NCI-H1105 (cell line): ENCODE measurements at places on chromosomes 7 and 10.

DNA sequence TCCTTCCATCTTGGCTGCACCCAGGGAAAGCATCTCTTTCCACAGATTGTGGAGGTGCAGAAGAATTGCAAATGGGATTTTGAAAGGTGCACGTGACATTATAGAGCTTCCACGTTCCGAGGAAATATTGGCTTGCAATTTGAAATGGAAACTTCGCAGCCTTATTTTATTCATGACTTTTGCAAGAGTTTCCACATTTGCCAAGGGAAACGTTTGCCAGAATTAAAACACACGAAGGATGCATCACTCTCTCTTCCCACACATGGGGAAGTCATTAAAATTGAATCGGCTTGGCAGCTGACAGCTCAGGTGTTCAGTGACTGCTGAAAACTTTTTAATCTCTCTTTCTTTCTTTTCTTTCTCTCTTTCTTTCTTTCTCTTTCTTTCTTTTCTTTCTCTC, 475.4 kb upstream of the IGFBP3 start:
- DNase-seq: no peak

DNA sequence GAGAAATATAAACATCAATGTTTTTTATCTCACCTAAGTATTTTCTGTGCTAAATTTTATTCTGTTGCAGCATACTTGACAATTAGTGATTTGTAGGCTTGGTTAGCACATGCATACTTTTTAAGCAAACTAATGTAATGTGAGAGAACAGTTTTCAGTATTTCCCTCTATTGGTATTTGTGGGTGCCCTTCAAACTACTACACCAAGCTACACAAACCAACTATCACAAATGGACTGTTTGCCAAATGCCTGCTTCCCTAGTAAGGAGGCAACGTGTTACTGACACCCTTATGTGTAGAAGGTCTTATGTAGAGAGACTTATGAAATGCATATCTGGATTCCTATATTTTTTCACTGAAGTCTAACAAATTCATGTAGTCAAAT, 98.4 kb upstream of the FZD1 start:
- no peak for DNase-seq

DNA sequence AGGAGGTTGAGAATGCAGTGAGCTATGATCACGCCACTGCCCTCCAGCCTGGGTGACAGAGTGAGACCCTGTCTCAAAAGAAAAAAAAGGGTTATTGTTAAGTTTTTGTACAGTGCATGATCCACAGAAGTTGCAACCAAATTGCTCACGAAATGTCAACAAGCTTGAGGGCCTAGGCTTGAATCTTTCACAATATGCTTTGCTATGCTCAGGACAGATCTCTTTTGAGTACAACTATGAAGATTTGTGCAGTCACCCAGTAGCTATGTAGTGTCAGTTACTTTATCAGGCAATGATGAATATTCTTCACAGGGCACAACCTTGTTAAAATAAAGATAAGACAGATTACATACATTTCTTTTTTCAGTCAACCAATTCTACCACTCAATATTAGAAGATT, 109.2 kb downstream of the PRTFDC1 start:
- DNase-seq: no peak

DNA sequence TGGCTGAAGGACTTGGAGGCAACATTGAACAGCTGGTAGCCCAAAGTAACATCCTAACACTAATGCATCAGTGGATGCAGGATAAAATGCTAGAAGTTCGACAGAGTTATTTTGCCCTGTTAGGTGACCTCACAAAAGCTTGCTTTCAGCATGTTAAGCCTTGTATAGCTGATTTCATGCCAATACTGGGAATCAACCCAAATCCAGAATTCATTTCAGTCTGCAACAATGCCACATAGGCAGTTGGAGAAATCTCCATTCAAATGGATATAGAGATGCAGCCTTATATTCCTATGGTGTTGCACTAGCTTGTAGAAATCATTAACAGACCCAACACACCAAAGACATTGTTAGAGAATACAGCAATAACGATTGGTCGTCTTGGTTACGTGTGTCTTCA, 62.9 kb downstream of the CCSER2 start:
- DNase-seq: no peak

- no peak for DNase-seq
These were observed 91.0 kb downstream of the PAXIP1 start for GRCh38 chr7:154911862-154912455.

DNA sequence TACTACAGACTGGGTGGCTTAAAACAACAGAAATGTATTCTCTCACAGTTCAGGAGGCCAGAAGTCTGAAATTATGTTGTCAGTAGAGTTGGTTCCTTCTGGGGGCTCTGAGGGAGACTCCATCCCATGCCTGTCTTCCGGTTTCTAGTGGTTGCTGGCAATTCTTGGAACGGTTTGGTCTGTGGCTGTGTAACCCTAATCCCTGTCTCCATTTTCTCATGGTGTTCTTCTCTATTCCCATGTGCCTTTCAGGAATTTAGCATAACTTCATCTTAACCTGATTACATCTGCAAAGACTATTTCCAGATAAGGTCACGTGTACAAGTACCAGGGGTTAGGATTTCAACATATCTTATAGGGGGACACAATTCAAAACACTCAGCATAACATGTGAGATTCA, 73.2 kb downstream of the FAM241B start:
- no peak for DNase-seq

DNA sequence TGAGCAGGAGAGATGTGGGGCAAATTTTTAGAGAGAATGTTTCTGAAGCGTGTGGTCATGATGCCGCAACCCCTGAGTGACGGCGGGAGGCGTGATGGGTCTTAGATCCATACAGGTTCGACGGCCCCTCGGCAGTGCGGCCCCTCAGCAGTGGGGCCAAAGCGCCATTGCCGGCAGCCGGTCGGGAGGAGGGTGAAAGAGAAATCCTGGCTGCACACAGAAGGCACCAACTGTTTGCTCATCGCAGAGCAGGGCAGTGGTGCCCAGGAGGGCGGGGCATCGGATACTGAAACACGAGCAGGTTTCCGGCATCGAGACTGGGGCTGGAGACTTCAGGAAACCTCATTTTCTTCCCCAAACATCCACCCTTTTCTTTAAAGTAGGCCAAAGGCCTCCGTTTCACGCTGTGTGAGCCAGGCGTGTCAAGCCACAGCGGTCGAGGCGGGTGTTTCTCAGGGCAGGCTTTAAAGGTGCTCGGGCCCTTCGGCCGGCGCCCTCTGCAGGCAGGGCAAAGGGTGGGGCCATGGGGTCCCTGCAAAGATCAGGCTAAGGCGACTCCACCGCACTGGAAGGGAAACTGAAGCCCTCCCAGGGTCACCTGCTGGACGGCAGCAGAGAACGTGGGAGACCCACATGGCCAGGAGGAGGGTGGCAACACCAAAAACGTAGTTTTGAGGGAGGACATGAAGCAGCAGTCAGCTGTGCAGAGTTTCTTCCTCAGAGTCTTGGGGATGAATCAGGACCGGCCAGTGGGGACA, 42.0 kb upstream of the PPP2R2D start:
- no peak for DNase-seq

DNA sequence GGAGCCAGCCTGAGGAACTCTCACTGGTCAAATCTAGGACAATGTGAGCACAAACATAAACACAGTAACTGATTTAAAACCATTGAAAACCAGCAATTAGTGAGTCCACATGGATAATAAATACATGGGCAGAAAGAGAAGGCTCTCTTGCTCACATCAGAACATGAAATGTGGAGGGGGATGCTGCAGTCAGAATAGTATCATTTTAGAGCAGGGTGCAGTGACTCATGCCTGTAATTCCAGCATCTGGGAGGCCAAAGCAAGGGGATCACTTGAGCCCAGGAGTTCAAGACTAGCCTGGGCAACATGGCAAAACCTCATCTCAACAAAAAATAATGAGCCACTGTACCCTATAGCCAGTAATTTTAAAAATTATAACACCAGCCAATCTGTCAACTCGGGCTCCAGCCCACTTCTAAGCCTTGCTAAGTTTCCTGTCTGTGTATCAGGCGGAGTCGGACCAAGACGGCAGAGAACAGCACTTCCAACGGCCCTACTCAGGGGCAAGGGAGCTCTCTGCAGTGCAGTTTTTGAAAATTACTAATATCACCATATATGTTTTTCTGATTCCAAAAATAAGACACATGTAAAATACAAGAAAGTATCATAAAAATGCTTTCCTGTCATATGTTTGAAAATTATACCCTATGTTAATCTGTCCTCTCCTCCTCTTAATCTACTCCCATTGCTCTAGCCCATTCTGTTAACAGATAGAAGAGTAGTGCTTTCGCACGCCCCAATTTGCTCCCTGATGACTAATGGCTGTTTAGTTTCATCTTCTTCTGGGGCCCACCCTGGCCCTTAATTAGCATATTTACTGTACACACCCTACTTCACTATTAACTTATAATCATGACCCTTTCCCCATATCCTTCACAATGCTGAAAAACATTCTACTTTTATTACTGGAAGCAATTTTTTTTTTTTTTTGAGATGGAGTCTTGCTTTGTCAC, 17.1 kb downstream of the URGCP start:
- no peak for DNase-seq

GRCh38 chr7:100575746-100576383, 2.2 kb upstream of the SAP25 start:
- no peak for DNase-seq

- DNase-seq: no peak
These were observed 215.4 kb downstream of the TWIST1 start for GRCh38 chr7:18901982-18902421.

- no peak for DNase-seq
These were observed 12.8 kb upstream of the PROSER2 start for GRCh38 chr10:11810313-11810766.
